Neural progenitor cell (in vitro differentiated cells): ENCODE measurements at places on chromosomes 3 and 15.
A peak's percentile ranks its signal among the peaks of the same experiment; 100 is the strongest.

GRCh38 chr3:25971736-25972135 is 181.8 kb downstream of the OXSM start:
- DNase-seq = no peak

DNA sequence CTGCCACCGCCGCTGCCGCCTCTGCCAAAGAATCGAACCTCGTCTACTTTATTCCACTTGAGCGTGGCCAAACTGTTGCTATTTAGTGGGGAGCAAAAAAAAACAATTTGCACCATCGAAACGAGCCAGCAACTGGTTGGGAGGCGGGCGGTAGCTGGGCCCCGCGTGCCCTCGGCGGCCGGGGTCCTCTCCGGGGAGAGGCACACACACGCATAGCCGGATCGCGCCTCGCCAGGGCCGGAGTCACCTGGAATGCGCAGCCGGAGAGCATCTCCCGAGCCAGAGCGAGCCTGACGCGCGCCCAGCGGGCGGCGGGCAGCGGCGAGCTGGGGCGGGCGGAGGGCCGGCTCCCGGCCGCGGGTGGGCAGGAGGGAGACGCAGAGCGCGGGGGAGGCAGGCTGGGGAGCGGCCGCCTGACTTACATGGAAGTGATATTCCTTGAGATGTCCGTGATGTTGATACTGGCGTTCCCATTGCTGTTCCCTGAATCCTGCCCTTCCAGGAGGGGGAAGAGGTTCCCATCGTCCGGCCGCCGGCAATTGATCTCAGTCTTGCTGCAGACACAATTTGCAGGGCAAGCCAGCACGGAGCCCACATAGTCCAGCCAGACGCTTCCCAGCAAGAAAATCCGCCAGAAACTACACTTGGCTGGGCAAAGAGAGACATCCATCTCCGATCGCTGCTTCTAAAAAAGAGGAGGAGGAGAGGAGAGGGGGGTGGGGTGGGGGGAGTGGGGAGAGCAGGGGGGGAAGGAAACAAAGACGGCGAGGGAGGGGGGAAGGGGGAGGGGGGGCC is 858 bp downstream of the NTRK3 start:
- DNase-seq = peak; percentile 86

DNA sequence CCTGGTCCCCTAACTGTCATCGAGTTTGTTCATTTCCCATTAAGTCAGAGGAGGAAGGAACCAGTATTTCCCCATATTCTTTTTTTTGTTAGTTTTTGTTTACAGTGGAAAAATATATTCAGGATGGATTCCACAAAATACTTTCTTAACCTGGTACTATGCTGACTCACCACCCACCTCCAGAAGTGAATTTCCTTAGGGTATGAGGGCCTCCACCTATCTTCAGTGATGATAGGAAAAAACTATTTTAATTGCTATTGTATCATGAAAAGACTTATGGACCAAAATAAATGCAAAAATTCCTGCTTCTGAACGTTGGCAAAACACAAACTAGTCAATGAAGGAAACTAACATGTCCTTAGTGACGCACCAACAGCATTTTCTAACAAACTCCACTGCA is 64.2 kb upstream of the FOXP1 start:
- no peak for DNase-seq

DNA sequence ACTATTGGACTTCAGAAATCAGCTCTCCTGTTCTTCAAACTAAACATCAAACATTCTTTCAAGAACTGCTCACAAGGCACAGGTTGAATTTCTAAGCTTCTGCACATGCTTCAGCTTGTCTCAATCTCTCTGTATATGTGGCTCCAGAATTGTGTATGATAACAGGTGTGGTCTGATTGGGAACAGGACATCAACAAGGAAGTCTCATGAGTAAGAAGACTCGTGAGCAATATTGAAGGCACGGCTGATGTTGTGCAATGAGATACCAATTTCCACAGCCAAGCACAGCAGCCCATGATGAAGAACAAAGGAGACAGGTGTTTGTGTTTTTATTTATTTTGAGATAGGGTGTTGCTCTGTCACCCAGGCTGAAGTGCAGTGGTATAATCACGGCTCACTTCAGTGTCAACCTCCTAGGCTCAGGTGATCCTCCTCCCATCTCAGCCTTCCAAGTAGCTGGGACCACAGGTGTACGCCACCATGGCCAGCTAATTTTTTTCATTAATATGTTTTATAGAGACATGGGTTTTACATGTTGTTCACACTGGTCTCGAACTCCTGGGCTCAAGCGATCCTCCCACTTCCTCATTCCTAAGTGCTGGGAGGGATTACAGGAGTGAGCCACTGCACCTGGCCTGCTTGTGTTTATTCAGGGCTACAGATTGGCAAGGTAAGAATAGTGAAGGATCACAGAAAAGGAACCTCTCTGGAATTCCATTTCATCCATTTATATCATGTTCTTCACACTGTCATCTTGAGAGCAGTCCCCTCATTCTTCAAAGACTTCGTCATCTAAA is 32.2 kb upstream of the ABHD17C start:
- DNase-seq = no peak

DNA sequence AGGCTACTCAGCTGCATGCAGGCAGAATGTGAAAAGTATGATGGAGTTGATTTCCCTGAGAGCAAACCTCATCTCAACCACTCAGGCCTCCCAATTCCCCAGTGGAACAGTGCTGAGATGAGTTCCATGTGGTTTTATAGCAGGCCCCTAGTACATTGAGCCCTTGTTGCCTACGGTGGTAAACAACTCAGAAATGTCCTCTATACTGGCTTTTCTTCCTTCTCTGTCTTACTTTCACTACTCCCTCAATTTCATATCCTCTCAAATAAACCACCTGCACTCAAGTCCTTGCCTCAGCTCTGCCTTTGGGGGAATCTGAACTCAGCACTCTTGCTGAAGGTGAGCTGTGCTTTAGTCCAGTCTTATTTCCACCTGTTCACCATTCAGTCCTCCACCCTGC is 399.9 kb downstream of the PDCD6IP start:
- DNase-seq = no peak

DNA sequence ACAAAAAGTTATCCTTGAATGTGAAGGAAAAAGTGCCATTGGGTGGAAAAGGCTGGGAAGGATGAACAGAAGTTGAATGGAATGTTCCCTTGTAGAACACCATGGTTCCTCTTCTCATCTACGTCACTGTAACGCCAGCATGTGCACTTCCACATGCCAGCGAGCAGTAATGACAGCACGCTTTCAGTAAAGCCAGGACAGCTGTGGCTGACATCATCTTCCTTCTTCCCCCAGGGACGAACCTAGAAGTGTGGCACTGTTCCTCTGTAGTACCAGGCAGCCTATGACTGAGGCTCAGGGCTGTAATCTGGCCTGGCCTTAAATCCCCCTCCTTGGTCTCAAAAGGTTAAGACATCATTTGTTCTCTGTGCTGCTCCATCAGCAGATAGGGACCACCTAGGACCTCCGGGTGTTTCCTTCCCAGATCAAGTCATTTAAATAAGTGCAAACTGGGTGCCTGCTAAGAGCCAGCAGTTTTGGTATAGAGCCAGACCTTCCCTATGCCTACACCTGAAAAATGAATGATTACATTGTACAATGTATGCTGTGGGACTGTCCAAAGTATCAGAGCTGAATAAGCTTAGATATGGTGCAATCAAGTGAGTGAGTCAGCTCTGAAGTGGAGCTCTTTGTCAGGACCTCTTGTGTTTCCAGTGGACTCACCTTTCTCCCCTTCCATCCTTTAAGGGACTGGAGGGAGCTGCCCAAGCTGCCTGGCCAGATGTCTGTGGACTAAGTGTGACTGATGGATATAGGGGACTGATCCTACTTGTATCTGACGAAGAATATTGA is 5.6 kb upstream of the SRPRB start:
- DNase-seq = no peak

GRCh38 chr15:51359981-51360380 is 18.5 kb downstream of the GLDN start:
- no peak for DNase-seq

DNA sequence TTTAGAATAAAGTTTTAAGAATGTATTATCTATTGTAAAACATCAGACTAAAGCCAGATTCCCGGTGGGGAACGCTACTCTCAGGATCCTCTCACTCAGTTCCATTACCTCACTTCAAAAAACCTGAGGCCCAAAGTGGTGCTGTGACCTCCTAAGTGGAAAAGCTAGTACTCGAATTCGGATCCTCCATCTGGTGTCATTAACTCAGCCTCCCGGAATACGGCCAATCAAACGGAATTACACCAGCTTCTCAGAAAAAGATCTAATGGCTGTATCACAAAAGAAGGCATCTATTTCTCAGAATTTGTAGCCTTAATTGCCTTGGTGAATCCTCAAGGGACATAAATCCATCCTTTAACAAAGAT is 627 bp downstream of the ACAD11 start:
- DNase-seq = peak; percentile 43

DNA sequence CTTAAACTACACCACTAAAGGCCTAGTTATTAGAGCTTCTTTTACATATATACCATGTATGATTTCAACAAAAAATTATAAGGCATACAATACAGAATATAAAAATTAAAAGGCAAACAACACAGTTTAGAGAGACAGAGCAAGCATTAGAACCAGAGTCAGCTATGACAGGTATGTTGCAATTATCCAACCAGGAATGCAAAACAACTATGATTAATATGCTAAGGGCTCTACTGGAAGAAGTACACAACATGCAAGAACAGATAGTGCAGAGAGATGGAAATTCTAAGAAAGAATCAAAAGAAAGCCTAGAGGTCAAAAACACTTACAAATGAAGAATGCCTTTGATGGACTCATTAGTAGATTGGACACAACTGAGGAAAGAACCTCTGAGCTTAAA is 39.6 kb downstream of the CCDC54 start:
- no peak for DNase-seq

DNA sequence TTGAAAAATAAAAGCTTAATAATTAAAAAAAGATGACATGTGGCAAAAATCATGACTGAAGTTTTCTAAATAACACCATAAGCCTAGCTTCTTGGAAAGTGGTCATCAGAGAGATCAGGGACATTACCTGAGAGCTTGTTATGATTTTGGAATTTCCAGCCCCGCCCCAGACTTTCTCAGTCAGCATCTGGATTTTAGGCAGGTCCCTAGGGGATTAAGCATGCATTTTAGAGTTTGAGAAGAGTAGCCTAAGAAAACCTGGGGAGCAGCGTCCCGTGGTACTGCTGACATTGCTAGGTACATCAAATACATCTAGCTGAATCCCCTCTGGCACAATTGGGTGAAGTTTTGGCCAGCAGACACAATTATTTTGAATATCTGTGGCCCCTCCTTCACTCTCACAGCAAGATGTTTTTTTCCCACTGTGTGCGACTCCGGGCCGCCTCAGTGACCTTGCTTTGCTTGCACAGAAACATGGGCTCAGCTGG is 58.7 kb upstream of the MEF2A start:
- DNase-seq = no peak

GRCh38 chr3:96012939-96013338 is 801.5 kb upstream of the EPHA6 start:
- DNase-seq = no peak
